ENCODE measurements at places on chromosomes 6 and 20.

GRCh38 chr6:32168807-32169591, 4.6 kb downstream of the EGFL8 start:
- no peak for DNase-seq

GRCh38 chr6:119241111-119241465, 108.5 kb downstream of the MAN1A1 start:
- no peak for DNase-seq

DNA sequence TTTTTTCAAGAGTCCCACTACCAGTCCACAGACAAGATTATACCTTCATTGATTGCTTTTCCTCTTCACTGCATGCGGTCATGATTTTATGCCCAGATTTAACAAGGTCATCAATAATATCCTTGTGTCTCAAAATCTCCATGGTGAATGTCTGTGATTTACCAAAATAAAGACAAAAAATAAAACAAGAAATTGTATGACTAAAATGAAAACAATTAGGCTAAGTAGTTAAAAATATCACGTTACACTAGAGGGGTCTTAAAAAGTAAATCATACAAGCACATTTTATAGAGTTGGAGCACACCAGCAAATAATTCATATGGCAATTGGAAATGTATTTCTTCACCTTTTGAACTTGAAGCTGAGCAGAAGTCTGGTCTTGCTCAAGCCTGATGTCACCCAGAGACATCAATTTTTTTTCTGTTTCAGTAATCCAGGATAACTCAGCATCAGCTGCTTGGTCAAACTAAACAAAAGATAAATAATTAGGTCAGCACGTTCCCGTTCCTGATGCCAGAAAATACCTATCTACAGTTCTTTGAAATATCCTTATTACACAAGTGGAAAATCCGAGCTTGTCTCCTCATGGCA, 125.4 kb downstream of the DST start:
- DNase-seq: no peak

GRCh38 chr6:15263780-15264374, 18.0 kb downstream of the JARID2 start:
- DNase-seq: no peak

DNA sequence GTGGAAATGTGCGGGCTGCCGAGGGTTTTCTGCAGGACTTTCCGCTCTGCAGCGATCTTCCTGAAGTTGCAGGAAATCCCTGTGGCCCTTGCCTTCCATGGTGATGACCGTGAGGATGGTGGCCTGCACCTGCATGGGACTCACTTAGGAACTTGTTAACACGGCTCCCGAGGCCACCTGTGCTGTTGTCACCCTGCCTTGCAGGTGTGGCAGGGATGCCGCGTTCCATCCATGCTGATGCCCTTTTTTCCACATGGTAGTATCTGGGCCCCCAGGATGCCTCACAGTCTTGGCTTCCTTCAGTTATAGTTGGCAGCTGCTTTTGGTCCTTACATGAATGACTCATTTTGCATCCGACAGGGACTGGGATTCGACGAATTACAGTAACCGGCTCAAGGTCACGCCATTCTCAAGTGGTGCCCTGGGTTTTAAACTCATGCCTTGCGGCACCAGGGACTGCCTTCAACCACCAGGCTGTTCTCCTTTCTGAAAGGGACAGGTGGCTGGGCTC, 37.2 kb downstream of the SYNJ2 start:
- DNase-seq: peak; percentile 22

DNA sequence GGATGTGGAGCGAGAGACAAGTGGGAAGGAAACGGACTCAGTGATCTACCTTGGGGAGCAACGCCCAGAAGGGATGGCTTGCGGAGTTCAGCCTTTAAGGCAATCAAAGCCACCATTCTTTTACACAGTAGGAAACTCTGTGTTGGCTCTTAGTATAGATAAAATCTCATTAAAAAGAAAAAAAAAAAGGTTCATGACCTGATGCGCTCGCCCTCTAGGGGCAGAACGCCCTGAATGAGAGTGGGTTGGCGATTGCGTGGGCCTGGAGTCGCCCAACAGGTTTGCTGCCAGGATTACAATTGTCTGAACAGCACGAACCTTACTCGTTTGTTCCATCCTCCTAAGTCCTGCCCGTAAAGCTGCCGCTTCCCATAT, 1.2 kb downstream of the TPD52L1 start:
- DNase-seq: no peak

GRCh38 chr6:151808371-151809241, 1.1 kb downstream of the ESR1 start:
- no peak for DNase-seq

- DNase-seq: no peak
These were observed 134.3 kb downstream of the RTN4IP1 start for GRCh38 chr6:106495014-106495413.

GRCh38 chr20:54479138-54479906, 3.9 kb downstream of the DOK5 start:
- DNase-seq: peak; percentile 7

GRCh38 chr6:106293116-106293515, 32.4 kb downstream of the ATG5 start:
- DNase-seq: no peak

DNA sequence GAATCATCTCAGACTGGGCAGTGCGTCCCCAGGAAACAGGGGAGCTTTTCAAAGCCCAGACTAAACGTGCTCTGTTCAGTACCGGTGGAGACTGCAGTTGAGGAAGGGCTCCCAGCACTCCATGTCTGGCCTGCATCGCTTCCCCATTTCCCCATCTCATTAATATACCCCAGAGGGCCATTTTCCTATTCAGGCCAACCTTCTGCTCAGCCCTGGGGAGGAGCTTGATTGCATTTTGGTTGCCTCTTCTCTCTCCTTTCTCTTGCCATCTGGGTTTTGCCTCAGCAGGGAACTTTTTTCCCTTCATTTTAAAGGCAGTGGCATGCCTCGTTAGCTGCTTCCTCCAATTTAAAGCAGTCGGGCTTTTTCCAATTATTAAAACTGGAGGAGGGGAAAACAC, 394.3 kb upstream of the SOX4 start:
- no peak for DNase-seq

GRCh38 chr6:31970604-31971271, 1.2 kb downstream of the DXO start:
- no peak for DNase-seq

DNA sequence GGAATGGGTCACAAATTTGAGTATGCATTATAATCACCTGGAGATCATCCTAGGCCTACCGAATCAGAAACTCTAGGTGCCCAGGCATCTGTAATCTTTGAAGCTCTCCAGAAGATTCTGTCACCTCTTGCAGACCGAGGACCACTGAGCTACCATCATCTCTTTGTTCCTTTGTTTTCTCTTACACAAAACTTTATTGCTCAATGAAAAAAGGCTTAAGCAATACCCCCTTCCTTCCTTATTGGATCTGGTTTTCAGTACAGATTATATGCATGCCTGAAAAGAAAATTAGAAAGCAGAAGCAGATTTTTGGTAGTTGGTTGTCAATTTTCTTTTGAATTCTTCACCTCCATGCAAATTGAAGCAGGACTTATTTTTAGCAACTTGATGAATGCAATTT, 31.3 kb downstream of the STX11 start:
- no peak for DNase-seq

DNA sequence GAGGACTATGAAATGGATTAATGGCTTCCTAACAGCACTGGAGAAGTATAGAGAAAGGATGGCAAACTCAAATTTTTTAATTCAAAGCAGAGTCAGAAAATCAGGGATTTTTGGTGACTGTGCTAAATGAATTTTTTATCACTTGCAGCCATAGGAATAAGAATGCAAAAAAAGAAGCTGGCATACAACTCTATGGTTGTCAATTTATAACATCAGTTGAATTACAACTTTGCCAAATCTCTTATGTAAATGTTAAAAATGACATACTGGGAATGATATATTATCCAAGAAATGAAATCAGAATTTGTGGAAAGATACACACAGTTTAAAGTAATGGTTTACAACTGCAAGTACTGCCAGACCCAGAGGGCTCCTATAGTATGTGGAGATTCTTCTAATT, 106.5 kb downstream of the HTR1B start:
- no peak for DNase-seq

DNA sequence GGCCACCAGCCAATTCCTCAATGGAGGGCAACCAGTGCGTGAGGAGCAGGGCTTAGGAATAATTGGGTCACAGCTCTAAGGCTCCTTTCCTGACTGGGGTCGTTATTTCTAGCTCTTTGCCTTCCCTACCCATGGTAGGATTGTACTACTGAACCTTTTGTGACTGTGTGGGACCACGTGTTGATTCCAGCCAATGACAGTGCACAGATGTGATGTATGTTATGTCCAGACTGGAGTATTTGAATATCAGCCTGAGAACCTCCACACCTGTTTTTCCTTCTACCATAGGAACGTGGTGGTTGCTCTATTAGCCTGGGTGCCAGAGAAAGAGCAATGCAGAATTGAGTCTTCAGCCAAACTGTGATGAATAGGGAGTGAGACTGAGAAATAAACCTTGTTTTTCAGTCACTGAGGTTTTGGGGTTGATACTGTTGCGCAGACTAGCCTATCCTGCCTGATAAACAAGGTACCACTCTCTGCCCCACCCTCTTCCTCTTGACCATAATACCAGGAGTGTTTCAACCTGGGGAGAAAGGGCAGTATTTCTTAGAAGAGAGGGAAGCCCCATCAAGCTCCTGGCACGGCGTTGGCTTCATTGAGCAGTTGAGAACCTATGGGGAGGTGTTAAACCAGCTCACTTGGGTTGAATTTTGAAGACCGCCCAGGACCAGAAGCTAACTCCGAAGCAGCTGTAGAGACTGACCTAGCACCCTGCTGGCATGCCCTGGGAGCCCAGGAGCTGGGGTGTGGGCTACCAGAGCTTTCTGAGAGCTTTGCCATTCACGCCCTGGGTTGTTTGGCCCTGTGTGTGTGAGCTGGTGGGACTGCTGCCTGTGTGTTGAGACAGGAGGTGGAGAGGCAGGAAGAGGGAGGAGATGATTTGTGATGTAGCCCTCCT, 105.5 kb upstream of the BACH2 start:
- DNase-seq: peak; percentile 55

DNA sequence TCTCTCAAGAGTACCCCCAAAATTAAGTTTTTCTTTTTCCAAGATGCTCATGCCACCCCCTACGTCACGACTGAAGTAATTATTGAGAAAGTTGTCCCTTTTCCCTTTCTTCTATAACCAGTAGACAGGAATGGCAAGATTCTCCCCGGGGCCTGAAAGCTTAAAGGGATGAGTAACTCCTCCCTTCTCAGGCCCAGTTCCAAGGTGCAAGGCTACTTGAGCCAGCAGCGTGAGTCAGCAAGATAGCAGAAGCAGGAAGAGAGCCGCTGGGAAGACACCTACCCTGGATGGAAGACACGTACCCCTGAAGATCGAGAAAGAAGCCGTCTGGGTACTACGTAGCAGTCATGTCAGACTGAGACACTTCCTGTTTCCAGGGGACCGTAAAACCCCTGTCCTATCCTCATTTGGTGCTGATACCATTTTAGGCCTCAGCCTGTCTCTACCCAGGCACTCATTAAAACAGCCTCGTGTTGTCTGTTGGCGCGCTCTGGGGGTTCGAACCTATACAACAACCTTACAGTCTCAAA, 241.0 kb downstream of the ADGRG6 start:
- DNase-seq: peak; percentile 73
